Activated CD8-positive, alpha-beta memory T cell treated with anti-CD3 and anti-CD28 coated beads, Interleukin-2, amount 50 U/mL, for 48 hours (primary cell): ENCODE measurements at places on chromosomes 7 and 10.

- no peak for DNase-seq
These were observed 3.2 kb downstream of the MINDY3 start for GRCh38 chr10:15857107-15857575.

- DNase-seq: no peak
These were observed 481.0 kb downstream of the PLXNA4 start for GRCh38 chr7:132095111-132095765.

GRCh38 chr7:45098983-45099839 is 10.4 kb upstream of the NACAD start:
- no peak for DNase-seq

GRCh38 chr10:110931769-110932381 is 12.5 kb downstream of the SHOC2 start:
- DNase-seq: no peak

- no peak for DNase-seq
These were observed 17.7 kb upstream of the ATXN7L1 start for GRCh38 chr7:105894131-105894530.
